Inflammatory macrophage (primary cell): ENCODE measurements at places on chromosomes 4 and X.

DNA sequence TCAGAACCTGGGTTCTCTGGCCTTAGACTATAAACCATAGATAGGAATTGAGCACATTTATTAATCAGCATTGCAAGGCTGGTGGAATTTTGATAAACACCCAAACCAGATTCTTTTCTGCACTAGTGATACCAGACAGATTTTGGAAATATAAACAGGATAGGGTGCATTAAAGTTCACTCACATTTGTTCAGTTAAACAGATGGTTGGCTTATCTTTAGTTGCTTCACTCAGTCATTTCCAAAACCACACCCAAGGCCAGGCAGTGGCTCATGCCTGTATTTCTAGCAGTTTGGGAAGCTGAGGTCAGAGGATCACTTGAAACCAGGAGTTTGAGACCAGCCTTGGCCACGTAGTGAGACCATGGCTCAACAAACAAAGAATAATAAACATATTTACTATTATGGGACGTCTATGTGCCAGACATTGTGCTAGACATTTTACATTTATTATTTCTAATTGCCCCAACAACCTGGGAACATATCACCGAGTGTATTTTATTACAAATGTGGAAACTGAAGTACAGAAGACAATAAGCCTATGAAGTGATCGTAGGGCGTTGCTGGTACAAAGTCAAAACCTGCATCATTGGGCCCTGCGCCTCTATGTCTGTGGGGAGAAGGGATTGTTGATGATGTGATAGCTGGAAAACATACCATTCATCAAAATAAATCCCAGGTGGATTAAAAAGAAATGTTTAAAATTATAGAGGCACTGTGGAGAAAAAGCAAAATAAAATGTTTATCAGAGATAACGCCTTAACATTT, 15.0 kb downstream of the ADD1 start:
- no peak for DNase-seq

GRCh38 chr4:27861802-27862201, 1001.2 kb downstream of the STIM2 start:
- DNase-seq: no peak

DNA sequence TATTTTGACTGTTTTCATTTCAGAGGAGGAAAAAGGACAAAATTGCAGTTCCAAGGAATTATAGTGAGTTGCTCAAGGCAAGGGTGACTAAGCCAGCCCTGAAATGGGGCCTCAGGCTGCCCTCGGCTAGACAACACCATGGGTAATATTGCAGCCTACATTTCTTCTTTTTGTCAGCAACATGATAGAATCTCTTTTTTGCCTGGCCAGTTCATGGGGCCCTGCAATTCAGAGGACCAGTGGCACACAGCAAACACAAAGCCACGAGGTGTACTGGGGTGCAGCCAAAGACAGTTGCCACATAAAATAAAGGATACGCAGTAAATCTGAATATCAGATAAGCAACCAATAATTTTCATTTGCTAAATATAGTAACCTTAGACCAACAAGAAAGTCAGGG, 41.8 kb downstream of the RBM47 start:
- DNase-seq: peak; percentile 87

- no peak for DNase-seq
These were observed 114.5 kb downstream of the GATB start for GRCh38 chr4:151646322-151646721.

DNA sequence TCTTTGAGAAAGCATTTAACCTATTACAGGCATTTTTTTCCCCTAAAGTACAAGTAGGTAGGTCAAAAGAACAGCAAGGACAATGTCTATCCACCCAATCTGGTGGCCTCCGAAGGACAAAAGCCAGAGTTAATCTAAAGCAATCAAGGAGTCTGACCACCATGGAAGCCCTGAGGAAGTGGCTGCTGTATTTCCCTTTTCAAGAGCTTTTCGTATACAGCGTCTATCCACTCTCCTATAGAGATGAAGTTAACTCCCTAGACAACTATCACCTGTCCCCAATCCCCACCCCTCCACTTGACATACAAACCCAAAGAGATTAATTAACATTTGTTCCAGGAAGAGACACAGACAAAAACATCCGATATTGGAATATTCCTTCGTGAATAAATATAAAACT, 85.5 kb downstream of the SNCA start:
- no peak for DNase-seq

DNA sequence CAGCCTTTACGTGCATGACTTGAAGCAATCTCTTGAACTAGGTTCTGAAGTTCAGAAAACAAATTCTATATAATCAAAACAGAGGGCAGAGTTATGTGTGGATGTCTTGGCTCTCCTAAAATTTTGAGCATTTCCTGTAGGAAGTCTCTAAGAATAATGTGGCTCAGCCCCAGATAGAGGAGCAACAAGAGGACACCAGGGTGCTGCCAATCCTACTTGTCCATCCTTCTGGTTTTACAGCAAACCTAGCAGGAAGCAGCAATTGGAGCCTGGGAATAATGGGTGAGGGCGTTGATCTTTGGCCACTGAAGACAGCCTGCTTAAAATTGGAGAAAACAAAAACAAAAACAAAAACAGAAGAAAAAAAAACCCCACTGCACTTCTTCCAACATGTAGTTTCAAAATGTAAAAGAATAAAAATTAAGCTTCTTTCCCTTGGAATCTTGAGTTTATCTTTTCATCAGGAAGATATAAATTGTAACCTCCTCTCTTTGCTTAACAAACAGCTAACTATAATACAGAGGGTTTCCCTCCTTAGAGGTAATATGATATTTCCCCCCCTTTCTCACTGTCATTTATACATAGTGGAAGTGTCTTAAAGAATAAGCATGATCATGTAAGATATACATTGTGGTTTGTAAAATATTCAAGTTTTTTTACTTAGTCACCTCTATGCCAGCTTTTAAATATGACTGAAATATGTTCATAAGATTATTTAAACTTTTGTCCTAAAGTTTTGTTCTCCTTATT, 130.6 kb downstream of the FBXO8 start:
- no peak for DNase-seq

- no peak for DNase-seq
These were observed 72.6 kb downstream of the DTHD1 start for GRCh38 chr4:36353998-36354397.

DNA sequence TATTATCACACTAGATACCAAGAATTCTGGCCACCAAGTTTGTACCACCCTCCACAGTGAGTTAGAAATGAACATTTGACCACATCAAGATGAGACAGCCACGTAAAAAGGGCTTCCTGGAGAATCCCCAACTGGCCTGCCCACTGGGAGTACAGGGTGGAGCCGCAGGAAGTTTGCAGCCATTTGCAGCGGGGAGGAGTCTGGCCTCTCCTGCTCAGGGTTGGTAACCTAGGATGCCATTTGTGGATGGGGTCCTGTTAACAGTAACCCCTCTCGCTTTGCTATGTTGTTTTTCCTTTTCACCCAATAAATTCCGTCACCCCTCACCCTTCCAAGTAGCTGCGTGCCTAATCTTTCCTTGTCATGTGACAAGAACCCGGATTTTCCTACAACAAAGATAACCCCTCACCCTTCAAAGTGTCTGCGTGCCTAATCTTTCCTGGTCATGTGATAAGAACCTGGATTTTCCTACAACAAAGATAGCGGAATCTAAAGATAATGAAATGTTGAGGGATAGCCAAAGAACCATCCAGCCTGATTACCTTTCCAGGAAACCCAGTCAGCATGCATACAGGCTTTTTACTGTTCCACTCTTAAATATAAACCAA, 245.4 kb downstream of the NAF1 start:
- no peak for DNase-seq
